ENCODE measurements at places on chromosomes 16 and 17.

DNA sequence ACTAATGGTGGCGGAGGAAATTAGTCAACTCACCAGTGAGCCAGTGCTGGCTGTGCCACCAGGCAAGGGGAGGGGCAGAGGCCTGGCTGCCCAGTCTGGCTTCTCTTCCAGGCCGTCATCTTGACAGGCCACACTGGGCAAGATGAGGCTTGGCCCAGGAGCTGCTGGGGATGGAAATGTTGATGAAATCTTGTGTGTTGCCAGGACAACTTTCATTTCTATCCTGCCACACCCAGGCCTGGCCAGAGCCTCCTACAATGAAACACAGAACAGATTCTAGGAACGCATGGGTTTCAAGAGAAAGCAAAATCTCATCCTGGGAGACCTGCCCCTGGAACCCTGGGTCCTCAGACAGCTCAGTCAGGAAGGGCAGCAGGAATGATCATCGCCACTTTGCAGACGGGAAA, 9.3 kb downstream of the HEXIM2 start:
- no peak for DNase-seq

DNA sequence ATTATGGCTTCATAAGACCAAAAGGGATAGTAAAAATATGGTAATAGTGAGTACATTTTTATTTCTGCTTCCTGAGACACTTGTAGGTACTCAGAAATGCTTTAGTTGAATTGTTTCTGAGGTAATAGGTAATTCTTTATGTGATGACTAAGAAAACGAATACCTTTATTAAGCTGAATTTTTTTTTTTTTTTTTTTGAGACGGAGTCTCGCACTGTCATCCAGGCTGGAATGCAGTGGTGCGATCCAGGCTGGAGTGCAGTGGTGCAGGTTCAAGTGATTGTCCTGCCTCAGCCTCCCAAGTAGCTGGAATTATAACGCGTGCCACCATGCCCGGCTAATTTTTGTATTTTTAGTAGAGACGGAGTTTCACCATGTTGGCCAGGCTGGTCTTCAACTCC, 1.9 kb downstream of the RAD51C start:
- DNase-seq: no peak

- no peak for DNase-seq
Measured at GRCh38 chr17:59372138-59372751, 40.8 kb downstream of the YPEL2 start.

DNA sequence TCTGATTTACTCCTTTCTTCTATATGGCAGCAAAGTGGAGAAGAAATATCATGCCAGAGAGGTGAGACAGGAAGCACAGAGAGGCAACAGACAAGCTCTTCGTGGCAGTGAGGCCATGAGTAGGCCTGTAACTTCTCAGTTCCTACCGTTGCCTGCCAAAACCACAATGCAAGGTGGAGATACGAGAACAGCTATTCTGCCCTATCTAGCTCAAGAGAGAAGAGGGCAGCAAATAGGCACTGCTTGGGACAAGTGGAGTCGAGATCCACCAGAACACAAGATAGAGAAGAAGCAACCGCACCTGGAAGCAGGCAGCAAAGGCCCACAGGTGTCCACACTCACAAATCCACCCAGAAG, 24.8 kb downstream of the RANBP10 start:
- no peak for DNase-seq

- no peak for DNase-seq
Measured at GRCh38 chr17:82332669-82333278, 792 bp downstream of the SECTM1 start.

DNA sequence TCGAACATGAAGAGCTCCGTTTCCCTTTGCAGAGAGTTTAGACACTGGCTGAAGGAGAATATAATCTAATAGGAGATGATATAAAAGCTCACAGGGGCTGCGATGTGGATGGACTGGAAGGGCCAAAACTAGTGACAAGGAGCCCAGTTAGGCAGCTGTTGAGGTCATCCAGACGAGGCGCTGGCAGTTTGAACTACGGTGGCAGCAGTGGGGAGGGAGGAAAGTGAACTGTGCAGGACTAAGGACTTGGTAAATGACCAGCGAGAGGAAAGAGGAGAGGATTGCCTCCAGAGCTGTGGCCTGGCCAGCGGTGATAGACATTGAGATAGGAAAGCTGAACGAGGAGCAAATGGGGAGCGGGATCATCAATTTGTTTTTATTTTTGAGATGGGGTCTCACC, 14.6 kb upstream of the YWHAE start:
- no peak for DNase-seq

DNA sequence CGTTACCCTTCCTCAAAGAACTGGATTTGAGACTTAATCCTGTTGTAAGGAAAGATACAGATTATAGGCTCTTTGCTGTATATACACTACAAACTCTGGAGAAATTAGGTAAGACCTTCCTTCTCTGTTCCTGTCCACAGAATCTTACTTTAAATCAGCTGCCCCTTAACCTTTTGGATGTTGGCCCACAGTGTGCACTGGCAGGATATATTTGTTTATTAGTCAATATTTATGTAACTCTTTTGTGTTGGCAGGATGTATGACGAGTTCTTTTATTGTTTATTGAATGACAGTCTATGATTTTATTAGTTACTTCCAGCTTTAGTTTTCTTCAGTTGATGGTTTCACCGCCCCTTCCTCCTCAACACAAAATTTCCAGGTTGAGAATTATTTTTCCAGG, 19.7 kb downstream of the LRRC36 start:
- no peak for DNase-seq

DNA sequence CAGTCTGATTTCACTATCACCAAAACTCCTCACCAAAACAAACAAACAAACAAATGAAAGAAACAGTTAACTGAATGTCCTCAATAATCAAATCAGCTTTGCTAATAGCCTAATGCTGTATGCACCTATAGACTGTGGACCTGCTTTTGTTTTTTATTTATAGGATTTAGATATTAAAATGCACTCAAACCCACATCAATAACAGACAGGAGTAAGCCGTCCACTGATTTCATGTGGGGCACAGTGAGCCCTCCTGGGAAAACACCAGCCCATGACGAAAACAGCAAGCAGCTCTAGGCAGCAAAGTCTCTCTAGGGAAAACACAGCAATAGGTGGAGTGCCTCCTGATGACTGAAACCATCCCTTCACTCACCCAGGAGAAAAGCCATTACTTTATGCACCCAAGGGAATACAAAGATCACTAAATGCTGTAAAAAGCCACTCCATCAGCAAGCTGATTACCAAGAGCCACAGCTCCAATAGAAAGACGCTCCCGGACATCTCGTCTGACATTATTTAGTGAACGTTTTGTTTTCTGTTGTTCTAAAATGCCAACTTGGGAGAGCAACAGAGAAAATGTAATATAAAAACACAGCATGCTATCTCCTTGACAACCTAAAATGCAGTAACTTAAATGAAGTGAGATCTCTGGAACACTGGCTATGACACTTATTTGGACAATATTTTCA, 47.8 kb downstream of the ANKFY1 start:
- no peak for DNase-seq

- peak; percentile 6 for DNase-seq
Measured at GRCh38 chr16:20084624-20085226, 11.0 kb upstream of the GPR139 start.

DNA sequence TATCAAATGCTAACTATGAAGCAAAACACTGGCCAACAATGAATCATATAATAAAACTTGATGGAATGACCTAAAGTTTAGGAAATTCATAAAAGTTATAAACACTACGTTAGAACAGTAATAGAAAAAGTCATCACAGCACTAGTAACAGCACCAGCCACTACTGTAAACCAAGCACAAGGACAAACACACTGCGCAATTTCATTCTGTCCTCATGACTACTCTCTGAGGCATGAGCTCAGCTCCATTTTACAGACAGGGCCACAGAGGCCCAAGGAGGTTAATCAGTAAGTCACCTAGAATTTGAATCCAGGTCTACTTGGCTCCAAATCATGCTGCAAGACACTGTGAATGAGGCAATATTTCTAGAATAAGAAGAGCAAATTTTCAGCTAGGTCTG, 13.4 kb downstream of the EMC8 start:
- DNase-seq: no peak

DNA sequence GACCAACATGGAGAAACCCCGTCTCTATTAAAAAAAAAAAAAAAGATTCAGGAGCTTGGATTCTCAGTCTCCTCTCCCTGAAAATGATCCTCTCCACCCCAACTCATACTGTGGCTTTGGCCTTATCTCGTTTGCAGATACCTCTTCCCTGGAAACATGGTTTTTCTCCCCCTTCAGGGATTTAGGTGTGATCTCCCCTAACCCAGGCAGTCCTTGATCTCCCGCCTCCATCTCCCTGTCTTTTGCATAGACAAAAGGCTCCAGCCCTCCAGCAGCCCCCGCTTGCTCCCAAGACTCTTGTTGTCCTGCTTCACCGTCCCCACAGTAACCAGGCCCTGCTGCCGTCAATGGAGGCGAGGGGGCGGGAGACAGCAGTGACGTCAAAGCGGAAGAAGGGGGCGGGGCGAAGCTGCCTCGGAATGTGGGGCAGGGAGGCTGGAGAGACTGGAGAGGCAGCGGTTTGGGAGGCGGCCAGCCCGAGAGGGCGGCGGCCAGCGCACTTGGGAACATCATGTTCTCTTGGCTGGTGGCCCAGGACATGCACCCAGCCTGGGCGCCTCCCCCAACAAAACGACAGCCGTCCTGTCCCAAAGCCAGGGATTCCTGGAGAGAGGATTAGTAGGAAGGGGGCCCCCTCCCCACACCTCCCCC, 1.9 kb upstream of the PER1 start:
- DNase-seq: peak; percentile 97

DNA sequence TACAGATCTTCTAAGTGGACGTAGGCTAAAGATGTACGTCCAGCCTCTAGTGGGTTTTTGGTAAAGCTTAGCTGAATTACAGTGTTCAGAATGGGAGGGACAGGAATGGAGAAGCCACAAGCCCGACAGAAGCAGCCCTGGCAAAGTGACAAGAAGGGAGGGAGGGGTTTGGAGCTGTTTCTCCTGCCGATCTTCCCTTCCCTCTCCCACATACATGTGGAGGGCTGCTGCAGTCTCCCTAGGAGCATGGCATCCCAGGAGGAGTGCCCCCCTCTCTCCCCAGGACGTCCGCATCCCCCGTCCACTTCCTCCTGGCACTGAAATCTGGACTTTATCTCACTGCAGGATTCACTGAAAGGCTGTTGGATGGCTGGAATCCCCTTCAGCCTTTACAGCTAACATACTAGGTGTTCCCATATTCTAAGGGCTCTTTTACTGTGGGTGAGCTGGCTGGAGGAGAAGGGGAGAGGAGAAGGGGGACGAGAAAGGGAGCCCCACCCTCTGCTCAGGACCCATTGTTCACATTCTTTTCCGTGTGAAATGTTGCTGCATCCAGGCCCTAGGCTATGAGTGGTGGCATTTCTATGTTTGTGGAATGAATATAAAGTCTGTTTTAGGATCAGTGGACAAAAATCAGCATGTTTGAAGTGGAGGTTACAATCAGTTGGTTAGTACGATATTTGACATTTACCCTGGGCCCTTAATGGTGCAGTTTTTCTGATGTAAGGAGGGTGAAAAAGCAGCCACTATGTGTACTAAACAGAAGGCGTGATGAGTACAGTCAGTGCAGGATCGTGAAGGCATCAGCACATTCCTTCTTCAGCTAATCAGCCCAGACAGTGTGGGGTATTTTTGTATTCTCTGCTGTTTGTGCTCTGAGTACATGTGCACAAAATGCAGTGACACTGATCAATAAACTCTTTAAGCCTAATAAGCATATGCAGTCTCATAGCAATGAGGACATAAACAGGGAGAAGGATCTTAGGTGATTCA, 94.6 kb downstream of the SPECC1 start:
- DNase-seq: no peak

GRCh38 chr16:23690771-23691482, 12.2 kb downstream of the PLK1 start:
- DNase-seq: no peak

- peak; percentile 55 for DNase-seq
Measured at GRCh38 chr17:7403043-7403726, 712 bp downstream of the TMEM256 start.

GRCh38 chr17:34012709-34013375, 242.2 kb upstream of the CCL2 start:
- DNase-seq: no peak

DNA sequence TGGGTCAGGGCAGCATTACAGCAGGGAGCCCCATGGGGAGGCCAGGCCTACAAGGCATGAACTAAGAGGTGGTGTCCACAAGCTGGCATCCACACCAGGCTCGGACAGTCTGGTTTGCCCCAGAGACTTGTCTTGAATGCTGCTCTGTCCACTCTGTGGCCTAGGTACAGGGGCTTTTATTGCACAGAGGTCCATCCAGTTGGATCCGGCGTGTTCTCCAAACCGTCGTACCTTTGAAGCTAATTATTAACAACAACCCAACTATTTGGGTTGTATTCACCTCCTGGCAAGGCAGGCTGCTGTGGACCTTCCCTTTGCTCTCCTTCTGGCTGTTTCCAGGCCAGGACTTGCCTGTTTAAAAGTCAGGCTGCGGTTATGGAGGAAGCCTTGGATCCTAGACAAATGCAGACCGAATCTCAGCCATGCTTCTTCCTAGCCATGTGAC, 123.4 kb downstream of the CLEC16A start:
- DNase-seq: no peak

DNA sequence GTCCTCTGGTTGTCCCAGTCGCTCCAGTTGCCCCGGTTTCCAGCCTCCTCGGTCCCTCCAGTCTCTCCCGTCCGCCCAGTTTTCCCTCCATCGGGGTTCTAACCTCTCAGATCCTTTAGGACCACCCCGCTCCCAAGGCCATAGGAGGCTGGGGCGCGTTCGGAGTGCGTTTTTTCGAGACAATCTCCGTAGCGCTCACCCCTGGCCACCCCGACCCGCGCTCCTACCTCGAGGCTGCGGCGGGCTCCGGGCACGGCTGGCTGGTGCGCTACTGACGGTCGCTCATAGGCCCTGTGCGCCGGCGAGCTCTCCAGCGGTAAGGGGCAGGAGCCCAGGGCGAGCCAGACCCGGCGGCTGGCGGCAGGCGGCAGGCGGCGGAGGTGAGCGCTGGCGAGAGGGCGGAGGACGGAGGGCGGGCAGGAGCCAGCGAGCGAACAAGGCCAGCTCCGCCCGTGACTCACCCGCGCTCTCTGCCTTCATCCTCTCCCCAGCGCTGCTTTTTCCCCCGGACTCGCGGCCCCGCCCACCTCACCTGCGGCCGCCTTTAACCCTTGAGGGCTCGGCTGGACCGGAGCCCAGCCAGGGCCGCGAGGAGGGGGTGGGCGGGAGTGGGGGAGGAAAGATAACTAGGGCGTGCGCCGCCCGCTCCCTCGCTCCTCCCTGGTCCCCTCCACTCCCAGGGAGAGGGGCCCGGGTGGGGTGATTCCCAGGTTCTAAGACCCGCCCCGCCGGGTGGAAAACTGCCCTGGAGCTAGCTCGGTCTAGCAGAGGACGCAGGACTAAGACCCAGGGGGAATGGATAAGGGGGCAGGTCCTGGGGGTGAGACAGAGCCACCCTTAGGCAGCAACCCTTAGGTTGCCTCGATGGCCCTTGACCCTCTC, at the start of gene SP6:
SP6 (minus strand) TSS at position 472 of the 882 bp plus-strand sequence. CDS start 2,734 bp downstream, outside the sequence.
- DNase-seq: no peak

- DNase-seq: peak; percentile 76
Measured at GRCh38 chr17:49290690-49291359, 60.2 kb upstream of the PHOSPHO1 start.

GRCh38 chr17:39724731-39725130, 5.6 kb downstream of the MIEN1 start:
- no peak for DNase-seq

Measured in A673 (cell line).